ACHN (cell line): ENCODE measurements at places on chromosomes 5 and 9.

DNA sequence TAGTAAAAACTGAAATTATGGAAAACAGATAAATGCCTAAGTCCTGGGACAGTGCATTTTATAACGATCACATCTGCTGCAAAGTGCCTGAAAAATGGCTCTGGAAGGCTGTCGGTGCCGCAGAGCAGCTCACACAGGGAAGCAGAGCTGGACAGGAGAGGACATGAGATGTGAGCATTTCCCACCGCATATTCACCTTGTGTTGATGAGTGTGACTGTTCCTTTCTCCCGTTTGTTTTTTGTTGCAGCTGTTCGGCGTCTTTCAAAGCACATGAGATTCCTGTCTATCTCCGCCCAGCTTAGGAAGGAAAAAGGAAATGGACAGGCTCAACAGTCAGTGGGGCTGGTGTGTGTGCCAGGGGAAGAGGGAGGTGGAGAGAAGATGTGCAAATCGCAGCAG, 164.9 kb upstream of the SEMA6A start:
- no peak for DNase-seq

- DNase-seq: peak; percentile 41
Observed at GRCh38 chr9:112086627-112087026, 88.5 kb downstream of the SUSD1 start.

DNA sequence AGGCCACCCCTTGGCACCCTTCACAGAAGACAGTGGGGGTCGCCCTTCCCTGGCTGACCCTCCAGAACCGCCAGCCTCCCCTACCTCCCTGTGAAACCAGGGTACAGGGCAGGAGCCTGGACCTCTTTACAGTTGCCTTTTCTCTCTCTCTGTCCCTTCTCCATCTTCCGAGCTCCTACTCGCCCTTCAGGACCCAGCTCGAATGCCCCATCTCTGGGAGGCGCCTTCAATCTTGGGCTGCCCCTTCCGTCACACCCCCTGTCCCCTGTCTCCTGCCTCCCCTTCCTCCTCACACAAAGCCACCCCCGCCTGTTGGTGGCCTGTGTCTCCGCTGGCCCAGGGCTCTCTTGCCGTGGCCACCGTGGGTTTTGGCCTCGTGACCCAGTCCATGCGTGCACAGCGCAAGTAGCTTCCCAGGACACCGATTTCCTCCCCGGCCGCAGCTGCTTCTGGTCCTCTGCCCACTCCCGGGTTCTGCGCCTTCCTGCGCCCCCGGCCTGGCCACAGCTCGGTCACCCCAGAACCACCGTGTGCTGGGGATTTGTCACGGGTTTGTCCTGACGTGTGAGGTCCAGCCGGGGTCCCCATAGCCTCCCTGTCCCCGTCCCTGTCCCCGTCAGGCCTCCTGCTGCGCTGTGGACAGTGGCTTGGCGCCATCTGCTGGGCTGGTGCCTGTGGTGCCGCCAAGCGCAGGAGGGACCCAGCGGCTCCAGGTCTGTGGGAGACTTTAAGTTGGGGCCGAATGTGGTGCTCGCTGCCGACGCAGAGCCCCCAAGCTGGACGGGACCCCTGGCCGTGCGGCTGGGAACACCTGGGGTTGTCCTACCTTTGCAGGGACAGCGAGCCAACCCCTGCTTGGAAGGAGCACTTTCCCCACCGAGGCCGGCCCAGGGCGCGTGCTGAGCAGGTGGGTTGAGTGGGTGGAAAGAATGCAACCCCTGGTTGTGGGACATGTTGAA, 4.0 kb upstream of the TMEM250 start:
- DNase-seq: peak; percentile 46

- no peak for DNase-seq
Observed at GRCh38 chr9:130465383-130466096, 20.8 kb downstream of the ASS1 start.

GRCh38 chr5:164053123-164053522, 547.7 kb downstream of the MAT2B start:
- no peak for DNase-seq

- DNase-seq: peak; percentile 88
Observed at GRCh38 chr5:148993283-148993936, 69.5 kb downstream of the SH3TC2 start.

GRCh38 chr5:123436201-123436600, 13.0 kb upstream of the CEP120 start:
- DNase-seq: no peak

DNA sequence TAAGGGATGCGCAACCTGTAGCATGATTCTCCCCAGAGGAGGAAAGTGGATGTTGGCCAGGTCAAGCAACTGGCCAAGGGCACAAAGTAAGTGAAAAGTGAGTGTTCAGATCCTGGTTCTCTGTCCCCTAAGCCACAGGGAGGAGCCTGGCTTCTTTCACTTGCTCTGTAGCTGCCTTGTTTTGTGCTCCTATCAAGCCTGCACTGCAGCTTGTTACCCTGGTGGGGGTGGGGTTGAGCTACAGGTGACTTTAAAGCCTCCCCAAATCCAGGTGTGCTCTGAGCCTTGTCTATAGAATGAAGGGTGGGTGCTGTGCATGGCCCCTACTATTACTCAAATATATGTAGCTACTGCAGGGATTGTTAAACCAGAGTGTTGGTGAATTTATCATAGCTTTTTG, 32.9 kb downstream of the RALGPS1 start:
- no peak for DNase-seq

DNA sequence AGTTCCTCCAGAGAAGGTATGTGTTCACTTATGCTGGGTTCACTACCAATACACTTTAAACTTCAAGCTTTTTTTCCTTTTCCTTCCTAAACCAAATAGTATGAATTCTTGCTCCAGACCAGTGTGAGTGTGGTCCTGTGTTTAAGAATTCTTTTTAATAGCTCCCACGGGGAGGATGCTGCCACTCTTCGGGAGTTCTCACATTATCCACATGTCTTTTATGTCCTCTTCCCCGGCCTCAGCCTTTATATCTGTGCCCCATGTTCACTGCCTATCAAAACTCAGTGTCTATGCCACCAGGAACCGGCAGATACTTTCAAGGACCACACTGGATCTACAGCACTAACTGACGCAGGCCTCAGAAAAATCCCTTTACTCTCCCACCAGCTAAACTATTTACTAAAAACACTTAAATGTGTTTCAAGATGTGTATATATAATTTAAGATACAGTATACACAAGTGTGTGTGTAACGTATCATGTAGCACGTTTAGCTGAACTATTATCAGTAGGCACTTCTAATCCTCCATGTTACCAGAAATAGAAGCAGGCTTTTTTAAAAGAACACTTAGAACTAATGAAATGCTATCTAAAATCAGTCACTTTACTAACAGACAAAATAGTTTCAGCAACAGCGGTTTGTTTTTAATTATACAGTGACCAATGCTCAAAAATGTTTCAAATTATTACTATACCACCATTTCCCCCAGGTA, 88.0 kb downstream of the PLPP1 start:
- no peak for DNase-seq

DNA sequence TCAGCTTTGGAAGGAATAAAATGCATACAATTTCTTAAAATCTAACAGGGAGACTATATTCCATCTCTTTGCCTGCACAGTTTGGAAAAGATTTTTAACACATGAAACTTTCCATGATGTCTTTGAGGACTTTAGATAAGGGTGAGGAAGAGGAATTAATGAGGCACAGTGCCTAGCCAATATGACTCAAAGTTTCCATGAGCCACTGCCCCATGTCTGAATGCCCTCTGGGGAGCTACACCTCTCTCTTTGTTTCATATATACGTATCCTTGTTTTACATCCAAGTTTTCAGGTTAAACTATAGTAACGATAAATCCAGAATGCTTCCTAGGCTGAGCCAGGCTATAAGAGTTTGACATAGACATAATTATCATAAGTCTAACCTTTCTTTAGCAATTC, 349.3 kb upstream of the TLE4 start:
- no peak for DNase-seq
